Daoy (cell line): ENCODE measurements at places on chromosomes 3 and 15. TPM values are rescaled to one million over a fixed set of nuclear protein-coding genes. Genes with fewer than 3 reads are reported as not detected.

Gene GOLGA6L7
- total RNA-seq: not detected in 2 replicates

- peak; percentile 52 for DNase-seq
Measured at GRCh38 chr15:59741274-59741906, 52.3 kb upstream of the BNIP2 start.

Gene ARGFX
- total RNA-seq: not detected in 2 replicates

GRCh38 chr3:183265834-183266417 lies 12.9 kb downstream of the B3GNT5 start:
- DNase-seq: peak; percentile 90

- no peak for DNase-seq
Measured at GRCh38 chr3:130514681-130515080, 2.3 kb upstream of the COL6A6 start.

Gene VPS8
- 23.2 and 27.6 TPM in 2 replicates for total RNA-seq

DNA sequence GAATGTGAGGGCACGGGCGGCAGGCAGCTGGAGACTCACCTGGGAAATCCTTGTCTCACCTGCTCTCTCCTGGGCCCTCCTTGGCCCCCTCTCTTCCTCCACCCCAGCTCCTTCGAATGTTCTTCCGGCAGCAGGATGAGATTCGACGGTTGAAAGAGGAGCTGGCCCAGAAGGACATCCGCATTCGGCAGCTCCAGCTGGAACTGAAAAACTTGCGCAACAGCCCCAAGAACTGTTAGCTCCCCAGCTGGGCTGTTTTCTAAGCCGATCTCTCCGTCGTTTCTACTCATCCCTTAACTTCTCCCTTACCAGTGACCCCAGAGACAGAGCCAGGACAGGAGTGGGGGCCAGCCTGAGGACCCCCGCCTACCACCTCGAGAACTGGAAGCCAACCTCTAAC lies 95.0 kb downstream of the ANP32A start:
- DNase-seq: no peak

DNA sequence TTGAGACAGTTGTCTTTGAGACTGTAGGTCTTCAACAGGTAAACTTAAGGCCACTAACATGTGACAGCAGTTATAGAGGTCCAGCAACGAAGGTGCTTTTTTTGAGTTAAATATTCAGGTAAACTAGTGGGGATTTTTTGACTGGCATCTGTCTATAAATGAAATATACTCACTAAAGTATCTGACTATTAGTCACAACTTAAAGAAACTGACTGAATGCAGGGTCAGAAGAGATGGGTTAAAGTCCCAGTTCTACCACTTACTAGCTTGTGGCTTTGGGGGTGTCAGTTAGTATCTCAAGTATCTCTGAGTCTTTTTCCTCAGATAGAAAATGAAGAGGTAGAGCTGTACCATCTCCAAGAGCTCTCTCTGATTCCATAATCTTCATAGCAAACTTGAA lies 18.0 kb downstream of the MIX23 start:
- no peak for DNase-seq

DNA sequence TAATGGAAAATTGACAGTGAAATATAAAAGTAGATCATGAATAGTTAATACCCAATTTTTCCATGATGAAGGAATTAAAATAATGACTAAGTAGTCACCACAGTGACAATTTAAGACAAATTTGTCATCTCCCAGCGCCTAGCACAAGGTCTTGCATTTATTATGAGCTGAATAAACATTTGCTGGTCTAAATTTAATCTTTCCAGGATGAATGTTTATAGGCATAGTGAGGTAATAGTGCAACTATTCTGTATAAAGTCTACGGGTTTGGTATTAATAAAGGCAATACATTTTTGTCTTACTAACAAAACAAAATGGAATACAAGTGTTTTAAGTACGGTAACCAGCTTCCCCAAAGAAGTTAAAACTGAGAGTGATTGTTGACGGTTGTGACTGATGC lies 209.3 kb downstream of the CD47 start:
- DNase-seq: no peak

Gene C3orf33
- 2.6 and 10.1 TPM in 2 replicates for total RNA-seq

Gene DNAH12
- total RNA-seq: 0.06 TPM in 1 of 2 replicates, not detected in the other
